ENCODE measurements at places on chromosomes 16 and 17.
A peak's percentile ranks its signal among the peaks of the same experiment; 100 is the strongest.

GRCh38 chr16:11394593-11394960 lies 49.3 kb downstream of the RMI2 start:
- no peak for DNase-seq

- DNase-seq, result no peak
These were observed 608 bp upstream of the COX10 start for GRCh38 chr17:14068542-14069250.

GRCh38 chr17:22600644-22601298 lies 908.4 kb downstream of the KCNJ18 start:
- no peak for DNase-seq

DNA sequence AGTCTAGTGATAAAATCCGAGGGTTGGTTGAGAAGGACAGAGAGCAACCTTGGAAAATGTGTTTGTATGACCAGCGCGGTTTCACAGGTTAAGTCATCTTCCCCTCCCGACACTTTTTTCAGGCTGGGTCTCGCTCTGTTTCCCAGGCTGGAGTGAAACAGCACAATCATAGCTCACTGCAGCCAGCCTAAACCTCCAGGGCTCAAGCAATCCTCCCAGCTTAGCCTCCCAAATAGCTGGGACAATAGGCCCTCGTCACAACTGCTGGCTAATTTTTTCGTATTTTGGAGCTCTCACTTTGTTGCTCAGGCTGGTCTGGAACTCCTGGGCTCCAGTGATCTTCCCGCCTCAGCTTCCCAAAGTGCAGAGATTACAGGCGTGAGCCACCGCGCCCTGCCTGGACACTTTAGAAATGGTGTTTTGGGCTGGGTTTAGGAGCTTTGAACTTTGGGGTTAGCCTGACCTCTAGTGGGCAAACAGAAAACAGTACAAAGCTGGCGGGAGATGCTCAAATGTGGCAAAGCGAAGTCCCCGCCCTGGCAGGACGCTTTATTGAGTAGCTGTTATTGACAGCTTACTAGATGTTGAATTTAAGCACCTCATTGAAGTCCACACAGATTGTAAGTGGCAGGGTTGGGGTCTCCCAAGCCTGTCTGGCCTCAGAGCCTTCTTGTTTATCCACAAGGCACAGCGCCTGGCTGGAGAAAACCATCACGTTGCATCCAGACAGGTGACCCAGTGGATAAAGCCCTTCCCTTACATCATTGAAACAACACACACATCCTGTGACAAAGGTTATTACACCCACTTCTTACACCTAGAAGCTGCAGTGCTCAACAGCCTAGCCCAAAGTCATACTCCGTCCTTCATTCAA lies 34.7 kb upstream of the RBBP6 start:
- peak; percentile 56 for DNase-seq

GRCh38 chr16:23692190-23692837 lies 13.6 kb downstream of the PLK1 start:
- no peak for DNase-seq

GRCh38 chr17:60455378-60455777 lies 33.1 kb downstream of the CHCT1 start:
- DNase-seq, result no peak

DNA sequence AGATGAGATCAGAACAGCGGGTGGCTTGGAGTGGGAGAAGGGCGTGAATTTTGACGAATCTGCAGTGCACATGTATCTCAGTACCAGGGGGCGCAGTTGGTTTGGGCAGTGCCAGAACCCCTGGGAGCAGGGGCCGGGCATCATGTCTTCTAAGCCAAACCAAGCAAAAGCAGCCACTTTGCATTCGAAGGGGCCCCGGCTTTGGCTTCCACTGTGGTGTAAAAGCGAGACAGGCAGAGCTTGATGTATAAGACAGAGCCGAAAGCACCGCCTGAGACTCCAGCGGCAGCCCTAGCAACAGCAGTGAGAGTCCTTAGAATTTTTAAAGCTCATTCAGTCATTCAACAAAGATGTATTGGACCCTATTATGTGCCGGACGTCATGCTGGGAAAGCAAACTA lies 3.8 kb upstream of the XYLT1 start:
- DNase-seq, result no peak

Measured in NCI-H2029 treated with DMSO at 0.1 percent for 48 hours (cell line).